ENCODE measurements at places on chromosomes 2 and 18.

DNA sequence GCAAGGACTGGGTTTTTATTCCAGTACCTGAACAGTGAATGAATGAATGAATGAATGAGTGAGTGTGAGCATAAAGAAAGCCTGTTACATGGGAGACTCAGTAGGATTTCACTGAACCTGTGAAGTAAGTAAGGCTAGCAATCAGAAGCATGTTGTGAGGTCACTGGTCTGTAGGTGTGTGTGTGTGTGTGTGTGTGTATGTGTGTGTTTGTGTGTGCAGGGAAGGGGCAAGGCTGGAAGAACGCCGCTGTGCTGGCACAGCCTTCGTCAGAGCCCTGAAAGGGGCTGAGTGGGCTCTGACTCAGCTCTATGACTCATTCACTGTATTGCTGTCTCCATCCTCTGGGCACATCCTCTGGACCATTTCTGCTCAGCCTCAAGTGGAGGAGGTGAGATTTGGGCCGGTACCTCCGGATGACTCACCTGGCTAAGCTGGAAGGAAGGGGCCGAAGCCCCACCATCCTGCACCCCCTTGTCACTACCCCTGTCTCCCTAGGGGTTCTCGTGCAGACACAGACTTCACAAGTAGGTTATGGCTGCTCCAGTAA lies 51.4 kb upstream of the MRPL33 start:
- peak; percentile 63 for DNase-seq

DNA sequence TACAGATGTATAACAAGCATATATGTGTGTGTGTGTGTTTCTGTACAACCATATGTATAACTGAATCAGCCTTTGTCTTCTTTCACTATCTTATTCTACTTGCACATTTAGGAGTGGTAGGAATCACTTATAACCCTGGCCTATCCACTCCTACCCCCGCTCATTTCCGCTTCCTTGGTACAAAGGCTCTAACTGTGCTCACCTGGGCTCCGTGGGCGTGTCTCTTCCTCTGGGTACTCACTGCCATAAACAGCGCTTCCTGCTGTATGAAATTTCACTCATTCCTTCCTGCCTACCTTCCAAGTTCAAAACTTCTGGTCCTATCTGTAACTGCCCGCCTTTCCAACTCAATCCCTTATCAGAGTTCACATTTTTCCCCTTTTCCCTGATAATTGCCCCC lies 815.5 kb downstream of the EPHA4 start:
- no peak for DNase-seq

DNA sequence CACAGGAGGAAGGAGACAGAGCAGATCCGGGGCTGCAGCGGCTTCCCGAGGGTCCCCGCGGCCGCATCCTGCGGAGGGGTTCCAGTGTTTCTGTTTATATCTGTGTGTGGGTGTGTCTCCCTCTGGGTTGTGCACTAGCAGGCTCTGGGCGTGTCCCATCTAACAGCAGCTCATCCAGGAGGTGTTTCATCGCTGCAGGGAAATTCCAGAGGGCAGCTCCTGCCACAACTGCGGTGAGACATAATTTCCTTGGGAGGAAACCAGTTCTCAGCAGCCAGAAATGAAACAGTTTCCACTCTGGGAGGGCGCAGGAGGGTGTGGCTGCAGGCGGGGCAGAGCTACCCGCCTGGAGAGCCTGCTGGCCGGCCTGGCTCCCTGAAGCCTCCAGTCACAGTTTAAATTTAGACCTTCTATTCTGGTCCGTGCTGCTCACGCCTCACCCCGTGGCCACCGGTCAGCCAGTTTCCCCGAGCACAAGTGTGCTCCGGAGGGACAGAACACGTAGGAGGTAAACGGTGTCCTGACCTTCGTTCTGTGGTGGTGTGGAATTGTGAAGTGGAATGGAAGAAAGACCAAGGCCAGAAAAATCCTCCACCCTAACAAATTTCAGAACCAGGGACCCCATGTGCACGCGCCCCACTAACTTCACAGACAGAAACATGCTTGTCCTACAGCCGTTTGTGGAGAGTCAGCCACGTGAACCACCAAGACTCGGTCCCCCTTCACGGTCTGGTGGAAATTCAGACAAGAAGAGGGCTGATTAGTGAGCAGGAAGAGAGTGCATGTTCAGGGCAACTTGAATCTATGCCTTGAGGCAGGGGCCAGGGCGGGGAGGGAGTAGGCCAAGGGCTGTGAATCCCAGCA lies 50.2 kb downstream of the TEX44 start:
- peak; percentile 60 for DNase-seq

GRCh38 chr2:44130441-44130840 lies 38.2 kb upstream of the PPM1B start:
- no peak for DNase-seq

- no peak for DNase-seq
Observed at GRCh38 chr2:239061824-239062570, 214.1 kb downstream of the TWIST2 start.
